Stimulated activated CD4-positive, alpha-beta T cell treated with anti-CD3 and anti-CD28 coated beads, TNF-alpha, amount 100 ng/mL, for 1 hour (primary cell): ENCODE measurements at places on chromosomes 12 and 14.

DNA sequence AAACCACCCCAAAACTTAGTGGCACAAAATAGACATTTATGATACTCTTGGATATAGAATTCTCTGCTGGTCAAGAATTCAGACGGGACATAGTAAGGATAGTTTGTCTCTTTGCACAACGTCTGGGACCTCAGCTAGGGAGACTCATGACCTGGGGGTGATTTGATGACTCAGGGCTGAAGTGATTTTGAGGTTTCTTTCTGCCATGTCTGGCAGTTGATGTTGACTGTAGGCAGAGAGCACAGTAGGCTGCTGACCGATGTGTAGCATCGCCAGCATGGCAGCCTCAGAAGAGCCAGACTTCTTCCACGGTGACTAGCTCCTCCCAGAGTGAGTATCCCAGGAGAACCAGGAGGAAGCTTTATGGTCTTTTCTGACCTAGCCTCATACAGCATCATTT, 88.9 kb upstream of the FRMD6 start:
- DNase-seq = no peak

DNA sequence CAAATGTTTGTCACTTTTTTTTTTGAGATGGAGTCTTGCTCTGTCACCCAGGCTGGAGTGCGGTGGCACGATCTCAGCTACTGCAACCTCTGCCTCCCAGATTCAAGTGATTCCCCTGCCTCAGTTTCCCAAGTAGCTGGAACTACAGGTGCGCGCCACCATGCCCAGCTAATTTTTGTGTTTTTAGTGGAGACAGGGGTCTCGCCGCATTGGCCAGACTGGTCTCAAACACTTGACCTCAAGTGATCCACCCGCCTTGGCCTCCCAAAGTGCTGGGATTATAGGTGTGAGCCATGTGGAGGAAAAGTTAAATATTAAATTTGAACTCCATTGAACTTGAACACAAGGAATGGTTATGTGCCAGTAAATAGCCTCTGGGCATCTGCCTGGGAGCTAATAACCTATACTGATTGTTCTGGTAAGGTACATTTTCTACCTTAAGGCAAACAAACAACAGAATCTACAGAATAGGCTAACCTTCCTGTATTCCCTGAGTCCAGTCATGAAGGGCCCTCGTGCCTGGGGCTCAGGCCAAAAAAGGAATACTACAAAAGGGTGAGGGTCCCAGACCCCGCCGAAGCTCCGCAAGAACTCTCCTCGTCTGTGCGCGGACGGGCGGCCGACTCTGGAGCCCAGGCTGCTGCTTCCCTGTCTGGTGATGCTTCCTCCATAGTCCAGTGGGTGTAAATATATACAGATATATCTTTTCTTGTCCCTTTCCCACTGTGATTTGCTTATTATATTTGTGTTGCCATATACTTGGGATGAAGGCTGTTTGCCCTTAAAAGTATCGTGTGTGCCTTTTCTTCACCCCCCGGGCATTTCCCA, 74.0 kb upstream of the EIF5 start:
- DNase-seq = no peak

- no peak for DNase-seq
These were observed 29.3 kb upstream of the RASSF8 start for GRCh38 chr12:25929142-25929541.

GRCh38 chr14:57933349-57933748, 67.5 kb upstream of the SLC35F4 start:
- no peak for DNase-seq

- DNase-seq = no peak
These were observed 1072.8 kb upstream of the TMEM132C start for GRCh38 chr12:127194176-127194575.

GRCh38 chr12:46260124-46260912, 8.5 kb downstream of the SLC38A1 start:
- no peak for DNase-seq

DNA sequence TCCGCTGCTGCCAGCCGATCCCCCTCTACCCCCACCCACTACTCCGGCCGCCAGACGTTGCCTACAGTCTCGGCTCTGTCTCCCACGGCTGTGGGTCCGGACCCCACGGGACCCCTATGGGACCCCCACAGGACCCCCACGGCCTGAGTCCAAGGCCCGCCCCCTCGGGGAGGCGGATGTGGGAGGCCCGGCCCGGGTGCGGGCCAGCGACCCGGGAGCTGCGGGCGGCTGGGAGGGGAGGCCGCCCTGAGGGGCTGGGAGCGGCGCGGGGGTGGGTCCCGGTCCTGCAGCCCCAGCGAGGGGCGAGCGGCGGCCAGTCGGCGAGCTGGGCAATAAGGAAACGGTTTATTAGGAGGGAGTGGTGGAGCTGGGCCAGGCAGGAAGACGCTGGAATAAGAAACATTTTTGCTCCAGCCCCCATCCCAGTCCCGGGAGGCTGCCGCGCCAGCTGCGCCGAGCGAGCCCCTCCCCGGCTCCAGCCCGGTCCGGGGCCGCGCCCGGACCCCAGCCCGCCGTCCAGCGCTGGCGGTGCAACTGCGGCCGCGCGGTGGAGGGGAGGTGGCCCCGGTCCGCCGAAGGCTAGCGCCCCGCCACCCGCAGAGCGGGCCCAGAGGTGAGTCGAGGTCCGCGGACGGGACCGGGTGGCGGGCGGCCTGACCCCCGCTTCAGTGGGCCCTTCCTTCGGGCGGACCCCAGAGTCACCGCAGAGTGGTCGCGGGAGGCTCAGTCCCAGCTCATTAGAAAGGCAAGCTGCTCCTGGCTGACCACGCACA, at the start of gene ACVRL1:
Gene ACVRL1, plus strand, starts transcription at position 422 of the 773 bp plus-strand sequence. CDS start 4,971 bp downstream, outside the sequence.
- no peak for DNase-seq

DNA sequence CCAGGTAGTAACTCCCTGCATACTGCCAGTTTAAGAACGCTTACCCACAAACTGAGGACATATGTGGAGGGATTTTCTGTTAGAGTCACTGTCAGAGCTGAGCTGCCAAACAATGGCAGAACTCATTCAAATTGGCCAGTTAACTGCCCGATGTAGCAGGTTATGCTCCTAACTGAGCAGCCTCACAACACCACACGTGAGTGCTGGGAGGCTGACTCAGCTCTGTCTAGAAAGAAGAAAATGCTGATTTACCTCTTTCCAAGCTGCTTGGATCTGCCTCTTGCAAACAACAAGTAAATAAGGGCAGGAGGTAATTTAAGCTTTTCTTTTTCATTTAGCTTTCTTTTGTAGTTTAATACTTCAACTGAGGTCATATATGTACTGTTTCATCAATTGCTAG, 195.6 kb downstream of the PELI2 start:
- DNase-seq = no peak

DNA sequence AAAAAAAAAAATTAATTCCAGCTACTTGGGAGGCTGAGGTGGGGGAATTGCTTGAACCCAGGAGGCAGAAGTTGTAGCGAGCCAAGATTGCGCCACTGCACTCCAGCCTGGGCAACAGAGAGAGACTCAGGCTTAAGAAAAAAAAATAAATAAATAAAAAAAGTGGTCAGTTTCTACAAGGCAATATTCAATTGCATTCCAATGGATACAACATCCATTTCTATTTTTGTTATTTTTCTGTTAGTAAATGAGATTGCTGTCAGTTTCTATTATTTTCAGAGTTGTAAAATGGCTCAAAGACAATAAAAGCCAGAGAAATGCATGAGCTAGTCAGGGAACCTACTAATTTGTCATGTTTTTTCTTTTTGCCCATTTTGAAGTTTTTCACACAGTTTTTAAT, 119.2 kb downstream of the PDE3A start:
- DNase-seq = no peak

DNA sequence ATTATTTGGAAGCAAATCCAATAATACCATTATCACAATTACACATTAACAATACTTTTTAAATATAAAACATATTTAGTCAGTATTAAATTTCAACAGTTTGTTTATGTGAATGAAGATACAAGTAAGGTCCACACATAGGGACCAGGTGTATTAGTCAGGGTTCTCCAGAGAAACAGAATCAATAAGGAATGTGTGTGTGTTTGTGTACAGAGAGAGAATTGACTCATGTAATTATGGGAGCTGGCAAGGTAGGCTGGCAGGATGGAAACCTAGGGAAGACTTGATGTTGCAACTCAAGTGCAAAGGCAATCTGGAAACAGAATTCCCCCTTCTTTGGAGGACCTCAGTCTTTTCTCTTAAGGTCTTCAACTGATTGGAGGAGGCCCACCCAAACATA, 123.2 kb upstream of the OTX2 start:
- no peak for DNase-seq

- no peak for DNase-seq
These were observed 131.9 kb upstream of the CAND1 start for GRCh38 chr12:67137256-67137655.

DNA sequence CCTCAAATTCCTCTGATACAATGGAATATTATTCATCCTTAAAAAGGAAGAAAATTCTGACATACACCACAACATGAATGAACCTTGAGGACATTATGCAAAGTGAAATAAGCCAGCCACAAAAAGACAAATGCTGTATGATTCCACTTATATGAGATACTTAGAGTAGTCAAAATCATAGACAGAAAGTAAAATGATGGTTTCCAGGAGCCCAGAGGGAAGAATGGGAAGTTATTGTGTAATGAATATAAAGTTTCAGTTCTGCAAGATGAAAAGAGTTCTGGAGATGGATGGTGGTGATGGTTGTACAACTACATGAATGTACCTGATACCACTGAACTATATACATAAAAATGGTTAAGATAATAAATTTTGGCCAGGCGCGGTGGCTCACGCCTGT, 18.3 kb downstream of the VWF start:
- DNase-seq = no peak

- DNase-seq = no peak
These were observed 299.2 kb downstream of the RPS29 start for GRCh38 chr14:49287004-49287403.

DNA sequence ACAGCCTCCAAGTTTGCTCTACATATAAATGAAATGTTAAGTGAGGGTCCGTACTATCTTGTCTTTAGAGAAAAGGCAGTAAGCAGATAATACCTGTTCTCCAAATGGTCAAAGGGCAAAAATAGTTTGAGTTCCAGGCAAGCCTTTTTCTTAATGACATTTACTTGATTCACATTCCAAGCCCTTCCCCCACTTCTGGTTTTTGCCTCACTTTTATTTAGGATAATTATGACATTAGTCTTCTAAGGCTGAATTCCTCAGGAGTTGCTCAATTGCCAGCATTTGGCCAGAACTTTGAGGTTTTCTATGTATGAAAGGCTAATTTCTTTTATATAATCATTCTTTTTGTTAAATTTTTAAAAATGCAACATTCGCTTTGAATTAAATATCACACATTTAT, 62.5 kb upstream of the DUSP6 start:
- DNase-seq = no peak

- DNase-seq = no peak
These were observed 81.2 kb downstream of the PCNX1 start for GRCh38 chr14:70988452-70988851.

DNA sequence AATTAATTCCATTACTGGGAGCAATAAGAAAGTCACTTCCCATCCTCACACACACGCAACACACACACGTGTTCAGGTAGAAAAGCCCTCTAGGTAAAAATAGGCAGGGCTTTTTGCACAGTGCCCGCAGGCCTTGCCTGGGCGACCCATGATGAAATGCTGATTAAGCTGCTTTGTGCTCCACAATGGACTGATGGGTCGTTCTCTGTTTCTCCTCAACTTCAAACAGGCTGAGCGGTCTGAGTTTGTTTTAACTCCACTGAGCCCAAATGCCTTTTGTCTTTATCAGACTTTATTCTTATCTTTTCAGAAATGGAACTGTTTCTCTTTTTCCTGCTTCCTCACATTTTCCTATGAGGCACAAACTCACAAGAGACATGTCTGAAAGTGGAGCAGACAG, 9.4 kb upstream of the DACT1 start:
- no peak for DNase-seq

DNA sequence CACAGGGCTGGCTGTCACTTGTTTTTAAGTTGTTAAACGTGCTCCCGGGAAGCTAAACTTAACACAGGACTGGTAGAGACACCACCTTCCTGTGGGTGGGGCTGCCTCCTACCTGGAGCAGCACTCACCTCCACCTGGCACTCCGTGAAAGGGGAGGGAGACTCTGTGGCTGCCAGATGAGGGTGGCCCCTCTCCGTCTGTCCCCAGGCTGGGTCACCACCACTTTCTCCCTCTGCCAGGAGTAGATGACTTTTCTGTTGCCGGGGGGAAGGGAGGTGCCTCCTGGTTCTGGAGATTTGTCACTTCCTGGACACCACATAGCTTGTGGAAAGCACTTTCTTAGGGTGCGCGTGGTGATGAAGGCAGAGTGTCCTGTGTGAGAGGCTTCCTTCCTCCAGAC, 81.3 kb downstream of the WDR20 start:
- no peak for DNase-seq

- no peak for DNase-seq
These were observed 593.0 kb downstream of the SOX5 start for GRCh38 chr12:23356440-23356839.

DNA sequence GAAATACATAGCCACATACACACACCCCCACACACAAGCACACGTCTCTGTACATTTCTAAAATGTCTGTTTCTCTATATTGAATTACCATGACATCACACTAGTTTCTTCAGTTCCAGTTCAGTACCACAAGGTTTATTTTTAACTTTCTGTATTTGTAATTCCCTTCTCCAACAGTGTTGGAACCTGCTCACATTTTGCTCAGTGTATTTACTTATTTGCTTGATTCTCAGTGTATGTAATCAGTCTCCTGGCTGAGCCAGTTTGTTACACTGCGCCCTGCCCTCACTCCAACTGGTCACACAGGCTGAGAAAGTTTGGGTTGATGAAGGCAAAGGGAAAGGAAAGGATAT, 67.1 kb downstream of the MON2 start:
- DNase-seq = no peak

DNA sequence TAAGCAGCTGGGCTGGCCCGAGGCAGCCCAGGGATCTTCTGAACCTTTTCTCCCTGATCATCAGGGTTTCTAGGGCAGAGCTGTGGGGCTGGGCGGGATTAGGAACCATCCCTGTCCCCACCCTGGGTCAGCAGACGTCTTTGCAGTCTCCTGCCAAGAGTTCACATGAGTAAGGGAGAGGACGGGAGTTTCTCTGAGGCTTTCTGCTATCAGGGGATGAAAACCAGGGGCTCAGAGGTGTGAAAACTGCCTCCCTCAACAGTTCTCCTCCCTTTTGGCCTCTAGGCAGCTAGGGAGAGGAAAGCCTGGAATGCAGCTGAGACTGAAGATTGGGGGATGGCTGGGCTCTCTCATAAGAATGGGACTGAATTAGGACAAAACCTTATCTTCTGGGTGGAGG, 7.9 kb downstream of the ZNF385A start:
- no peak for DNase-seq
